Omental fat pad (tissue), 4 donors: ENCODE measurements at places on chromosomes 5 and 9.

- DNase-seq = no peak
These were observed 143.9 kb downstream of the GOLPH3 start for GRCh38 chr5:32030222-32030621.

GRCh38 chr5:65800775-65801174 is 78.8 kb downstream of the NLN start:
- DNase-seq = no peak

- DNase-seq = no peak
These were observed 367.9 kb upstream of the GRAMD2B start for GRCh38 chr5:126055348-126055729.

DNA sequence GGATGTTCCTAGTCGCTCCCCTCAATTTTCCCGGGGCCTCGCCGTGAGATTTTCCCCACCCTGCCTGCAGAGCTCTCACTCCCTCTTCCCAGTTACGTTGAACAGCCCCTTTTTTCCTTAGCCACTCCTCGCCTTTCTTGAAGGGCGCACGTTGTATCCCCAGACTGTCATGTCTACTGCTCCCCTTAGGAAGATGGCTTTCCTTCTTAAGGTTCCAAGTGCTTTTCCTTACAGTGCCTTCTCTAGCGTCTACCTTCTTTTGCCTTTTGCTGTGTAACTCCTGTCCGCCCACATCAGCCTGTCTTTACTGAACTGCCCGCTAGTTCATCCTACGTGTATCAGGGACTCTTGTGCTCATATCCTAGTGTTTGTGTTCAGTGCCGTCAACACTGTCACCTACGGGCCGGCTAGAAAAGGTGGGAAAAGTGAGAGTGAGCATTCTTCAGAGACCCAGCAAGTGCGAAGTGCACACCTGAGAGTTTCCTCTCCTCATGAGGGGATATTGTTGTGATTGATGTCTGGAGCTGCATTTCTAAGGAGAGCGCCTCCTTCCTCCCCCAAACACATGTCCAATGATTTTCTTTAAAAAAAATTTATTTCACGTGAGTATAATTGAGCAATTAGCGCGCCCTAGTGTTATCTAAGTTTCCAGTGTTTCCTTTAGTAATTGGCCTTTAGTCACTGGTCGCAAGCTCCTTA is 764 bp downstream of the CAMLG start:
- DNase-seq = no peak

DNA sequence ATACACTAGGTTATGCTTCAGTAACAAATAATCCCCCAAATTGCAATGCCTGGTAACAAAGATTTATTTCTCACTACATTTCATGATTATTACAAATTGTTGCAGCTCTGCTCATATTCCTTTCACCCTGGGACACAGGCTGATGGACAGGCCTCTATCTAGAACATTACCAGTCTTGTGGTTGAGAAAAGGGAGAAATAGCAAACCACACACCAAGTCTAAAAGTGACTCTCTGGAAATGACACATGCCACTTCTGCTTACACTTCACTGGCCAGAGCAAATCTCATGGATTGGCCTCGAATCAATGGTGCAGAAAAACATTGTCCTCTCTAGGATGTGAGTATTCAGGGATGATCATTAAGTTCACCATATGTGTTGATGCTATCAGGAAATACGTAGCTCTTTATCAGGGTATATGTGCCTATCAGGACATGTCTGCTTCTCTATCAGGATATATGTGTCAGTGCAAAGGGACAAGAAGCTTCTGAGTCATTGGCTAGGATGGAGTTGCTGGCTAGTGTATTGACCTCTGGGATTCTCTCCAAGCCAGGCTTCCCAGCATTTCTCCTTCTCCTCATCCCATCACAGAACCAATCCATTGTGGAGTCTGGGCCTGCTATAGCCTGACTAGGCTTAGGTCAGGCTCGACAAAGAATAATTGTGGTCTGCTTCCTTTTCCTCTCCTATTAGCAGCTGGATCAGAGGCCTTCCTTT is 91.1 kb upstream of the CEP78 start:
- no peak for DNase-seq

DNA sequence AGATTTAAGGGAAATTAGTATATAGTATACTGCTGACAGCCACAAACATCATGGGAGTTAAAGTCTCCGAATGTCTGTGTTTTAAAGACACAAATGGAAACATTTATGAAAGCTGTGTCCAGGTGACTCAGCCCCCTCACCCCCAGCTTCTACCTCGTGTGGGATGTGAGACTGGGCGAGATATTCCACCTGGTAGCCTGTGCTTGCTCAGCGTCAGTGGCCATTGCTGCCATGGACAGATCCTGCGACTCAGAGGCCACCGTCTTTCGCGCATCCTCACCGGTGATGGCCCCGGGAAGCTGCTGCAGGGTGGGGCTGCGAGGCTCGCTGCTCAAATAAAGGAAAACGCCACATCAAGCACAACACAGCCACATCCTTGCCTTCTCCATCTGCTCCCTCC is 31.2 kb upstream of the EXOC3 start:
- no peak for DNase-seq

DNA sequence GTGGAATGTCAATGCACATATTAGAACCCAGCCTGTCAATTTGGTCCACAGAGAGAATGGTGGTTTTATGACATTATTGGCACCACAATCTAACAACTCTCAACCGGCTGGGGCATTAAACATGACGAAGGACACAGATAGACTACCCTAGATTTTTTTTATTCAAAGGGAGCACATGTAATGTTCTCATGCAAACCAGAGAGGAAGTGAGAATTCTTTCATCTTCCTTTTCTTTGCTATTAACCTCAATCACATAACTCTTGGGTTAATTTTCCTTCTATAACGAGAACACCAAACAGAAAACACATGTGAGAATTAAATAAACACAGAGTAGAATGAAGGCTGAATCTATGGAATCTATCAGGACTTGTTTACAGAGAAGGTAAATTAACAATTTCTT is 94.9 kb upstream of the TNC start:
- DNase-seq = no peak

DNA sequence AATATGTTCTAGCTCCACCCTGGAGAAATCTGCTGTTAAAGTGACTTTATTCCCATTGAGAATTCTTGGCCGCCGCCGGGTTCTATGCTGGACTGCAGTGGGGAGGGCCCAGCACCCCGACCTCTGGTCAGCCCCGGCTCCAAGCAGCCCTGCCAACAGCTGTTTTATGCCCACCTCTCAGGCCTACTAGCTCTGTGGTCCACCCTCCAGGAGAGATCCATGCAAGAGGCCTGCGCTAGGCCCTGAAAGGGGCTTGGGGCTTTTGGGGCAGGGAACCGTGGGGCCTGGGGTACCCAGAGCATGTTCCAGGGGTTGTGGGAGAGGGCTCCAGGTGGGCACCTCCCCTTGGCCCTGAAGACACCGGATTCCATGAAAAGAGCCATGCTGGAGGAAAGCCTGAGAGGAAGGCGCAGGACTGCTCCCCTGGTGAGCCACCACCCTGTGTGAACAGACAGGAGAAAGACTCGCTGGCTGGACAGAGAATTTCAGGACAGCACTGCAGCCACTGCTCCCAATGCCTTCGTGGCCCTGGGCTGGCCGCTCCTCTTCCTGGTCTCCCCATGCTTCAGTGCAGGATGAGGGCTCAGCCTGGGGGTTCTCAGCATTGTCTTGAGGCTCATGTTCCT is 44.6 kb upstream of the RUFY1 start:
- no peak for DNase-seq

DNA sequence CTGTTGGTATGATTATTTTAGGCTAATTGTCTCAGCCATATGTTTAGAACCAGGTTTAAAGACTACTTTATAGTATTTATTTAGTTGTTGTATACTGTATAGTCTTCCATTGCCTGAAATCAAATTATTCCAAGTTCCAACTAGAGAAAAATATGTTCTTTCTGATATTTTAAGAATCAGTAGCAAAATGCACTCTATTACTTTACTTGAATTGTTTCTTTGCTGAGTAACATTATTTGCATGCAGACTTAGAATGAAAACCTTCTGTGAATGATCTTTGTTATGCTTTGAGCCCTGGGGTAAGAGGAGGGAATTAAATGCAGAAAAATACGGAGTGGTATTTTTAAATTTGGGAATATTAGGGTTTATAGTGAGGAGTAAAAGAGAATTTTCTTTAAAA is 47.9 kb downstream of the MEGF10 start:
- no peak for DNase-seq

- DNase-seq = no peak
These were observed 544 bp downstream of the ADAMTS6 start for GRCh38 chr5:65481171-65481581.

- DNase-seq = no peak
These were observed 116.6 kb downstream of the ESM1 start for GRCh38 chr5:54868511-54869483.

DNA sequence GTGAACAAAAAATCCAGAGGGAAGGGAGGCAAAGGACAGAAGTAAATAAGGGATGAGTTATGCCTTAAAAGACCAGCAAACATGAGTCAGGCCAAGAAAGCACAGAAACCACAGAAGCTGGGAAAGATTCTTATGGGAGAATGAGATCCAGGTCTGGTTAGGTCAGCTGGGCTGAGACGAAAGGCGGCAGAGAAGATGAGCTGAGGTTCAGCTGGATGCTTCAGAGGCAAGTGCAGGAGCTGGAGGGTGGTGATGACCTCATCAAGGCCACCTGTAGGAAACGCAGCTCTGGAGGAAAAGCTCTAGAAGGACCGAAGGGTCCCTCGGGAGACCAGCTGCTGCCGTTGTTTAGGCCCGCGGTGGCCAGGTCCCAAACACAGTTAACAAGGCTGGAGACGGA is 152.0 kb downstream of the MYO10 start:
- DNase-seq = no peak

- no peak for DNase-seq
These were observed 56.2 kb upstream of the APC start for GRCh38 chr5:112681481-112681908.

GRCh38 chr9:81609782-81610739 is 79.3 kb downstream of the TLE1 start:
- no peak for DNase-seq

- no peak for DNase-seq
These were observed 61.4 kb downstream of the C5orf15 start for GRCh38 chr5:133907075-133907474.

- DNase-seq = no peak
These were observed 39.7 kb downstream of the ACTL7B start for GRCh38 chr9:108816037-108816436.

GRCh38 chr5:133292300-133292699 is 240.5 kb downstream of the HSPA4 start:
- DNase-seq = no peak

DNA sequence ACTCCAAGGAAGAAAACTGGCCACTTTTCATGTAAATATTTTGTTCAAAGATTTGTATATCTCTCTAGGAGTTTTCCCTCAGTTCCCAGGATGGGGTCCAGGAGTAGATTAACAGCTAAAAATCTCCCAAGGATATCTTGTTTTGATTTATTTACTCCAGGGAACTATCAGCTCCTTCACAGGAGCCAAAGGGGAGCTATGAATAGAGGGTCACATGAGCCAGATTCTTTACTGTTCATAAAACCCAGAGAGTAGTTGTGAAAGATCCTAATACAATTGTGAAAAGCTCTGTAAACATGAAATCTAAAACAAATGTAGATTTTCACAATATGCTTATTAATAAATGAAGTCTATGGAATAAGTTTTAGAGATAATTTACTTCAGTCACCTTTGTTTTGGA is 16.9 kb downstream of the DIMT1 start:
- no peak for DNase-seq

DNA sequence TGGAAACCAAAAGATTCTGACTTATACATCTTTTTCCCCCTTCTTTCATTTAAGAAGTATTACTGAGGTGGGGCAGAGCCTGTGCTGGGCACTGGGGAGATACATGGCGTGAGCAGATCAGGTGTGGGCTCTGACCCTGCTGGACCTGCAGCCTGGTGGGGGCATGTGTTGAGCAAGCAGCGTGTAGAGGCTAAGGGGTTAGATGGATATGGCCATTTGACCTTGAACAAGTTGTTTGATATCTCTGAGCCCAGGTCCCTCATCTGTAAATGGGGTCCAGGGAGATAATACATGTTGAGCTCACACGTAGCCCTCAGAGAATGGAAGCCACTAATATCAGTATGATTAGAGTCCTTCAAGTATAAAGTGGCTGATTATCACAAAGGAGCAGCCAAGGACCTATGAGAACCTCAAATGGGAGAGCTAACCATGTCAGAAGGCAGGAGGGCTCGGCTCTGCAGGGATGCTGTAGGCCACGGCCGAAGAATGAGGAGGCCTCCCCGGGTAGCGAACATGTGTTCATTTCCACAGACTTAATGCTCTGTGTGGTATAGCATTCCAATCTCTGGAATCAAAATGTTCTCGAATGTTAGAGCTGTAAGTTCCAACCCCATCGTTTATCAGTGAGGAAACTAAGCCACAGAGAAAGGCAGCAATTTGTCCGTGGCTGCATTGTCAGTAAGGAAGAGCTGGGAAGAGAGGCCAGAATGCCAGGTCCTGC is 15.4 kb upstream of the ANGPTL2 start:
- no peak for DNase-seq

- no peak for DNase-seq
These were observed at the start of gene GPR150 for GRCh38 chr5:95620030-95620869. Gene GPR150, plus strand, starts transcription at chr5:95620087. Its CDS starts 189 bp downstream, at chr5:95620276.
